ENCODE measurements at places on chromosomes 6 and 20.

DNA sequence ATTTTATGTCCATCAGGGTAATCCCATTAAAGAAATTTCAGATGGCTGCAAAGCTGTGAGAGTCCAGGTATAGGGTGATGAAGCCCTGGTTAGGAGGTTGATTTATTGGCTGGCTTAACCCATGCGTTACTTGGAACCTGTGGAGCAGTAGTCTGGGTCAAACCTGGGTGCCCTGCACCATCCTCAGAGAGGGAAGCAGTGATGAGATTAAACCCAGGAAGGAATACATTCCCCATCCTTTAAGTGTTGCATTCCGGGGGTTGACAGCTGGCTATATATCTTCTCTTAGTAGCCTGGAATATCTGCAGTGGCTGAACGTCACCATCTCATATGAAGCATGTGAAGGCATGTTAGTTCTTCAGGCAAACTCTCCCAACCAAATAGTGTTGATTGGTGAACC, 44.9 kb upstream of the JAG1 start:
- DNase-seq: no peak

- DNase-seq: no peak
These were observed 24.4 kb downstream of the PREX1 start for GRCh38 chr20:48803176-48804053.

GRCh38 chr20:53621482-53622246, 28.0 kb upstream of the ZNF217 start:
- DNase-seq: no peak

- DNase-seq: no peak
These were observed 70.8 kb upstream of the FBXO30 start for GRCh38 chr6:145885431-145885830.

DNA sequence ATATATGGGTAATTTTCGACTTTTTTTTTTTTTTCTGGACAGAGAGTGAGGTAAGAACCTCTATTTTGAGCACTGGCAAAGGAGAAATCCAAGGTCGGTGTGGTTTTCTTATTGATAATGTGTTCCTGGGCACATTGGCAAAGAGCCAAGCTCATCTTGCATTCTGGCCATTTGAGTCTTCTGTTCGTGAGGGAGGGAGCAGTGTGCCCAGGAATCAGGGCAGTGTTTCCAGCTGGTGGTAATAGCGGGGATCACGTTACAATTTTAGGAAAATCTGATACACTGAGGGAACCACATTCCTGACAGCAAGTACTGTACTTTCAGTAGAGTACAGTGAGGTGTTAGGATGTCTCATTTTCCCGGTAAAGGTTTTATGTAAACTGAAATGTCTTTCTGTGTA, 442.3 kb upstream of the MAP3K7 start:
- DNase-seq: no peak

DNA sequence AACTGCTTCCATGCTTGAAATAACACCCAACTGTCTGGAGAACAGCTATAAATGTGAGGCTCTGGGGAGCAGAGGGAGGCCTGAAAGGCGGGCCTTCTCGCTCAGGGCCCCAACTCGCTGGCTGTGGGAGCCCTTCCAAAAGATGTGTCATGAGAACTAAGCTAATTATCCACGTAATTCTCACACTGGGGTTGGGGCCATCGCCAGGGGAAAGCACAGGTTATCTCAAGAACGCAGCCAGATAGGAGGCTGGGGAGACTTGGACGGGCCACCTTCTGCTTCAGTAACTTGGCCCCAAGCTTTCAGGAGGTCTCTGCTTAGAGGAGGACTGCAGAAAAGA, 1.6 kb downstream of the PXDC1 start:
- DNase-seq: no peak

GRCh38 chr20:37774156-37774555, 80.3 kb downstream of the CTNNBL1 start:
- DNase-seq: no peak

- DNase-seq: no peak
These were observed 202.3 kb downstream of the GMDS start for GRCh38 chr6:2042956-2043648.

DNA sequence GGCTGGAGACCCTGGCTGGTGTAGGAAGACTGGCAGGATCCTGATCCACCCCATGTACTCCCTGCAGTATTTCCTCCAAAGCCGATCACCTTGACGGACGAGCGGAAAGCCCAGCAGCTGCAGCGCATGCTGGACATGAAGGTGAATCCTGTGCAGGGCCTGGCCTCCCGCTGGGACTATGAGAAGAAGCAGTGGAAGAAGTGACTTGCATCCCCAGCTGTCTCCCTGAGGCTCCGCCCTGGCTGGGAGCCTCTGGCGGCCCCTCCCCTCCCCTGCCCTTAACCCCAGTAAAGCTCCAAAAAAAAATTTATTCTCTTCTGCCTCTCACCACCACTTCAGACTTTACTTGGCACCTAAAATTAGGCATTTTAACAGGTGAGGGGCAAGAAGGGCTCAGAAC, 7.0 kb downstream of the COX4I2 start:
- DNase-seq: no peak

- no peak for DNase-seq
These were observed 18.0 kb downstream of the GLO1 start for GRCh38 chr6:38684904-38685303.

GRCh38 chr20:37351689-37352607, 6.0 kb downstream of the SRC start:
- DNase-seq: no peak

DNA sequence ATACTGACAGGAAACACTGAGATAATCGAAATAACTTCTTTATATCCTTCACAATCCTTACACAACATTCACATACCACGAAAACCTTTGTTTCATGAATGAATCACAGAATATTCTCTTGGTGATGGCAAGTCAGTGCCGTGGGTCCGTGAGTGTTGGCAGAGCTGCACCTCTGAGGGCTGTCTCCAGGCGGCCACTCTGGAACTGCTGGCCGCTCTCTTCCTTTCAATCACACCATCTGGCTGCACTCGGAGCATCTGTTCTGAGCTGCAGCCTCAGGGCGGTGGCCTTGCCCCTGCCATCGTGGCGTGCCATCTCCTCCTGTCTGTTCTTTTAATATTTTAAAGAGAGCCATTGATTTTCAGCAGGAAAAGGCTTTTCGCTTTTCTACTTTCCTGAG, 129.4 kb upstream of the AFDN start:
- no peak for DNase-seq
